SJSA1 (cell line): ENCODE measurements at places on chromosomes 11 and 22. TPM values are rescaled to one million over a fixed set of nuclear protein-coding genes. Genes with fewer than 3 reads are reported as not detected.

The RASGRP2 gene
- total RNA-seq = 0.08 and 3.1 TPM in 2 replicates

The MRGPRX1 gene
- total RNA-seq = not detected in 2 replicates

The MS4A1 gene
- not detected in 2 replicates for total RNA-seq

The MYO7A gene
- total RNA-seq = not detected in 2 replicates

The TMEM86A gene
- 0.32 TPM in 1 of 2 replicates, not detected in the other for total RNA-seq

The TMEM191B gene
- 1.1 TPM in 1 of 2 replicates, not detected in the other for total RNA-seq

The CABP7 gene
- total RNA-seq = not detected in 2 replicates

The PKP3 gene
- 1.9 and 5.7 TPM in 2 replicates for total RNA-seq

The MS4A14 gene
- total RNA-seq = not detected in 2 replicates

The PRDM11 gene
- 3.4 and 6.7 TPM in 2 replicates for total RNA-seq

DNA sequence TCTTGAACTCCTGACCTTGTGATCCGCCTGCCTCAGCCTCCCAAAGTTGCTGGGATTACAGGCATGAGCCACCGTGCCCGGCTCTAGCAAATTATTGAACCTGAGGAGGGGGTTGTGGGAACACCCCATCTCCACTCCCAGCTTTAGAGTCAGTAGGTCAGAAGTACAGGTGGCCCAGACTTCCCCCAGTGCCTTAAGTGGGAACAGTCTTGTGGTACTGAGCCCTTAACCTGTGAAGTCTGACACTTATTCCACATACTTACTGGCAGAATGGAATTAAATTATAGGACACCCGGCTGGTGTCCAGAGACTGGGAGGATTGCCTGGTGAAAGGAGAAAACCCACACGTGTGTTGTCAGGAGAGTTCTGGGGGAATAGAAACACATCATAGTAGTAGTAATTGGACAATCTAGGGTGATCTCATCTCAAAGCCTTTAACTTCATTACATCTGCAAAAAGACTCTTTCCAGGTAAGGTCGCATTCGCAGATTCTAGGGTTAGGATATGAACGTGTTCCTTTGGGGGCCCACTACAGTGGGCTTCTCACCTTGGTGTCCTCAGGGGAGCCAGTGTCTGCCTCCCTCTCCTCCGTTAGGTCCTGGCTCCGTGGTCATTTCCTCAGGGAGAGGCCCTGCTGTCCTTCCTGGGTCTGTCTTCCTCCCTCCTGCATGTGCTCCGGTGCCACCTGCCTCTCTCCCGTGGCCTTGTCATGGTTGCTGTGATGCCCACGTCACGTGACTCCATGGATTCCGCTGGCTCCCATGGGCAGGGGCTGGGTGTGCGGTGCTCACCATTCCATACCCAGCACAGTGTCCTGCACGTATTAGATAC, 63.8 kb downstream of the BCR start:
- no peak overlapping the region for H3K4me3 ChIP-seq
- no peak for DNase-seq
- peaks cover 7% of the 10 kb centered on the region; the same call in 1 of the 2 replicates for H3K36me3 ChIP-seq
- H3K27ac ChIP-seq = peak overlapping the region; percentile 57

DNA sequence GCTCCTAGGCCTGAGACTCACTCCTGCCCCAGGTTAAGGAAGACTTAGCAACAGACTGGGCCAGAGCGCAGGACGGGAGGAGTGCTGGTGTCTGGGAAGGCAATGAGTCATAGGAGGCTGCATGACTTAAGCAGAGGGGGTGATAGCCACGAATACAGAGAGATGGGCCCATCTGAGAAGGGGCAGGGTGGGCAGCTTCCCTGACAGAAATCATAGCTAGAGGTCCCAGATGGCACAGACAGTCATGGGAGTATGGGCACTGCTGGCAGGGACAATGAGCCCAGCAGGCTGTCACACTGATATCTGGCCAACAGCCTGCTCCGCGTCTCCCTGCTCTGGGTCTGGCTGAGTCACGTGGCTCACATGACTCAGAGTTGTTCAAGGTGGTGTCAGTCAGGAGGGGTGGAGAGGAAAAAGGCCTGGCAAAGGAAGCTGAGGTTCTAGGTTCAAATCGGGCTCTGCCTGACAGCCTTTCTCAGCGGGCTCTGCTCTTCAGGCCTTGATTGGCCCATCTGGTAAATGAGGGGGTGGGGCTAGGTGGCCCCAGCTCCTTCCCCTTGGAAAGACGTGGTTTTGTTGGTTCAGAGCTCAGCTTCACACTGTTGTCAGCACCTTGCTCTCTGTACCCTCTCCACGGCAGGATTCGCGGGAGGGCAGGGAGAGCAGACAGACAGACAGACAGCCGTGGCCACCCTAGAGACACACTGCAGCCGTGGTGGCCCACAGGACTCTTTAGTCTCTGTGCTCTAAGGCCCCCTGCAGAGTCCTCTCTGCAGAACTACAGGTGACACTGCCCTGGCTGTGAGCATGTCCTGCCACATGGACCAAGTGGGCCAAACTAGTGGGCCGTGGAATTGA, 47.8 kb downstream of the DBX1 start:
- peaks cover 18% of the 10 kb centered on the region for H3K4me1 ChIP-seq
- H3K4me3 ChIP-seq = no peak overlapping the region
- peaks cover 8% of the 10 kb centered on the region for H3K36me3 ChIP-seq
- DNase-seq = peak; percentile 67

- no peak overlapping the region for H3K4me3 ChIP-seq
- H3K27ac ChIP-seq = no peak overlapping the region
- DNase-seq = no peak
- H3K36me3 ChIP-seq = no peaks in the 10 kb centered on the region
- no peaks in the 10 kb centered on the region for H3K4me1 ChIP-seq
Measured at GRCh38 chr11:1508491-1508891, 21.9 kb upstream of the MOB2 start.

- peak; percentile 90 for DNase-seq
- peaks cover 39% of the 10 kb centered on the region for H3K4me1 ChIP-seq
- peak within 1 kb of the TSS; percentile 56 for H3K4me3 ChIP-seq
- H3K27me3 ChIP-seq = no peaks in the 10 kb centered on the region
- peaks cover 2% of the 10 kb centered on the region for H3K36me3 ChIP-seq
- H3K27ac ChIP-seq = no peak within 1 kb of the TSS
Measured at GRCh38 chr22:37807410-37808293, at the start of gene GCAT. TSS of gene GCAT (plus strand) at chr22:37807934. CDS start at chr22:37807968, 34 bp downstream.

GRCh38 chr11:64688534-64688982, 34.4 kb downstream of the NRXN2 start:
- H3K27me3 ChIP-seq = peaks cover 15% of the 10 kb centered on the region
- no peaks in the 10 kb centered on the region for H3K36me3 ChIP-seq

DNA sequence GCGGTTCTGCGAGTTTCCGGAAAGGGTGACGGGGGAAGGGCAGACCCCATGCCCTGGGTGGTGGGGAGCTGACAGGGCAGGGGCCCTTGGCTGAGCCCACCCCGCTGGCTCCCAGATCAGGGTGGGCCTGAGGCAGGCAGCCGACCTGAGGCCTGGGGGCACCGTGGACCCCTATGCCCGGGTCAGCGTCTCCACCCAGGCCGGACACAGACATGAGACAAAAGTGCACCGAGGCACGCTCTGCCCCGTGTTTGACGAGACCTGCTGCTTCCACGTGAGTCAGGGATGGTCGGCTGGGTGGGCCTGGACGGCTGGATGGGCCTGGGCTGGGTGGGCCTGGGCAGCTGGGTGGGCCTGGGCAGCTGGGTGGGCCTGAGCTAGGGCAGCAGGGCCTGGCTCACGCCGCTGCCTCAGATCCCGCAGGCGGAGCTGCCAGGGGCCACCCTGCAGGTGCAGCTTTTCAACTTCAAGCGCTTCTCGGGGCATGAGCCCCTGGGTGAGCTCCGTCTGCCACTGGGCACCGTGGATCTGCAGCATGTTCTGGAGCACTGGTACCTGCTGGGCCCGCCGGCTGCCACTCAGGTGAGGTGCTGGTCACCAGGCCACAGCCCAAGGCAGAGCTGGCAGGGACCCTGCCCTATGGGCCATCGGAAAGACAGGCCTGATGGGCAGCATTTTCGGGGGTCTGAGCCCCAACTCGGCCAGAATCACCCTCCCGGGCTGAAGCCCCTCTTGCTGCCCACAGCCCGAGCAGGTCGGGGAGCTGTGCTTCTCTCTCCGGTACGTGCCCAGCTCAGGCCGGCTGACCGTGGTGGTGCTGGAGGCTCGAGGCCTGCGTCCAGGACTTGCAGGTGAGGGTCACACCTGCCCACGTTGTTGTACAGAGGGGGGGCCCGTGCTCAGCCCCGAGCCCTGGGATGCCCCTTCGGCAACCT, 1.5 kb downstream of the SYT8 start:
- peaks cover 19% of the 10 kb centered on the region for H3K4me1 ChIP-seq
- H3K4me3 ChIP-seq = no peak overlapping the region
- no peak overlapping the region for H3K27ac ChIP-seq
- H3K27me3 ChIP-seq = no peaks in the 10 kb centered on the region
- no peaks in the 10 kb centered on the region for H3K36me3 ChIP-seq

DNA sequence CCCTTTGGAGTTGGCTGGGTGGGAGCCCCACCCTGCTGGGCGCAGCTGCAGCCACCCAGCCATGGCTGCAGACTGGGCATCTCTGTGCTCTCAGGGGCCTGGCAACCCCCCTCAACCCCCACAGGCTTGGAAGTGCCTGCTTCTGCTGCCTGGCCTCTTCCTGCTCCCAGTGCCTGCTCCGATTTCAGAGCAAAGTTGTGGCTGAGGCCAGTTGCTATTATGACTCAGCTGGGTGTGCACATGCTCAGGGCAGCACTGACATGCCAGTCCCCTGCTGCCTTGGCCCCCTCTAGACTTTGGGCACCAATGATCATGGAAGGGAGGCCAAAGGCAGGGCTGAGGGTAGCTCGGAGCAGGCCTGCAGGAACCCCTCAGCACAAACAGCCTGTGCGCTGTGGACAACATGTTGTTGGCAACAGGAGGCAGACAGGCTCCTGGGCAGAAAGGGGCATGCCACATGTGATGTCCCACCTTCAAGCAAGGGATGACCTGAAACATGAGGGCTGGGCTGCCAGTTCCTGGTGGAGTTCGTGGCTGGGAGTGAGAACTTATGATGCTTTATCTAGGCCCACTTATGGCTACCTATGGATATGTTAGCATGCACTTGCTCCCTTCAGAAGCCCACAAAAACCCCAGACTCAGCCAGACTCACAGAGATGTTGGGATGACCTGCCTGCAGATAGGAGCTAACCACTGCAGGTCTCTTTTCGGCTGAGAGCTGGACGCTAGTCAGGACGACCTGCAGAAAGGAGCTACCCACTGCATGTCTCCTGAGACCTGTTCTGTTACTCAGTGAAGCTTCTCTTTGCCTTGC, 96.4 kb upstream of the AMOTL1 start:
- DNase-seq = no peak
- no peak overlapping the region for H3K4me3 ChIP-seq

GRCh38 chr22:40058265-40058664, 63.5 kb downstream of the FAM83F start:
- H3K36me3 ChIP-seq = no peaks in the 10 kb centered on the region
- no peak overlapping the region for H3K27ac ChIP-seq
- H3K27me3 ChIP-seq = peaks cover 4% of the 10 kb centered on the region; the same call in 1 of the 2 replicates
- no peak for DNase-seq
- H3K4me1 ChIP-seq = no peaks in the 10 kb centered on the region

- peaks cover 11% of the 10 kb centered on the region; the same call in 1 of the 2 replicates for H3K27me3 ChIP-seq
- no peak for DNase-seq
- peaks cover 12% of the 10 kb centered on the region for H3K4me1 ChIP-seq
- no peak overlapping the region for H3K4me3 ChIP-seq
- no peaks in the 10 kb centered on the region for H3K36me3 ChIP-seq
Measured at GRCh38 chr22:43320943-43321900, 21.9 kb downstream of the SCUBE1 start.

- no peak overlapping the region for H3K27ac ChIP-seq
- H3K4me1 ChIP-seq = peaks cover 19% of the 10 kb centered on the region
- H3K4me3 ChIP-seq = no peak overlapping the region
- no peak for DNase-seq
Measured at GRCh38 chr11:19683862-19684491, 28.7 kb upstream of the NAV2 start.

DNA sequence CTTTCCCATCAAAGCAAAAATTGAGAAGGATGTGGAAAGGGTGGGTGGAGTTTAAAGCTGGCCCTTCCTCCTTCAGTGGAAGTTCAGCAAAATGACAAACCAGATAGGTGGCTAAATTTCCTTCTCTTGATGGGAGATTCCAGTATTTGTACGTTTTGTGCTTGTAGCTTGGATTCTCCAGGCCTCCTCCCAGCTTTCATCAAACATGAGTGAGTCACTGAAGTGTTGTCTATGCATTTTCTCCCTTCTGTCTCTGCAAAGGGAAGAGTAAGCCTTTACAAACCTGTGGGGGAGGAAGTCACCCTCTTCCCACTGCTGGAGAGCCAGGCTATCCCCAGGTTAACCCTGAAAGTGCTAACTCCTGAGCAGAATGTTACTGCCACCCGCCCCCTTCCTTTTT, 6.4 kb downstream of the MARK2 start:
- no peaks in the 10 kb centered on the region for H3K27me3 ChIP-seq
- DNase-seq = peak; percentile 38
- H3K4me3 ChIP-seq = no peak overlapping the region
- H3K27ac ChIP-seq = no peak overlapping the region
- H3K36me3 ChIP-seq = peaks cover 77% of the 10 kb centered on the region

GRCh38 chr11:126700768-126701519, 299.6 kb downstream of the KIRREL3 start:
- peak; percentile 11 for DNase-seq
- no peaks in the 10 kb centered on the region for H3K27me3 ChIP-seq
- H3K27ac ChIP-seq = no peak overlapping the region
- H3K4me1 ChIP-seq = peaks cover 8% of the 10 kb centered on the region
- H3K4me3 ChIP-seq = no peak overlapping the region

DNA sequence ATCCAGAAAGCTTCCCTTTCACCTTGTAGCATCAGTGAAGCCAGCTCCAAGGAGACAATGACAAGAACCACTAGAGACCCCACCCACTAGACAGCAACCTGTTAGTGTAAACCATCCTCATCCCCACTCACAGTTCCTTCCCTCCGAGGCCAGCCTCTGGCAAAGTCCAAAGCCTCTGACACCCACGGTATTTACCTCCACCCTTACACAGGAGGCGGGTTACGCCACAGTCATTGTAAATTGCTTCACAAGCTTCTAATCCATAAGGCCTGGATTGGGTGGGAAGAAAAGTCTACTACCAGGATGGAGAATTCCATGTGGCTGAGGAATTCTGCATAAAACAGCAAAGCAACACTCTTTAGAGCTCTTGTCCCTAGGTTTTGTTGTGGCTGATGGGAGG, 287.4 kb downstream of the BUD13 start:
- no peaks in the 10 kb centered on the region for H3K36me3 ChIP-seq
- H3K27ac ChIP-seq = no peak overlapping the region
- no peak for DNase-seq
- H3K4me3 ChIP-seq = no peak overlapping the region
